Activated CD4-positive, alpha-beta T cell treated with anti-CD3 and anti-CD28 coated beads, Interleukin-10, Interleukin-2, amounts not matched to agents 100 ng/mL and 50 ng/mL, durations not matched to agents 16 hours and 8 hours (primary cell): ENCODE measurements at places on chromosomes 1 and 21.
A peak's percentile ranks its signal among the peaks of the same experiment; 100 is the strongest.

DNA sequence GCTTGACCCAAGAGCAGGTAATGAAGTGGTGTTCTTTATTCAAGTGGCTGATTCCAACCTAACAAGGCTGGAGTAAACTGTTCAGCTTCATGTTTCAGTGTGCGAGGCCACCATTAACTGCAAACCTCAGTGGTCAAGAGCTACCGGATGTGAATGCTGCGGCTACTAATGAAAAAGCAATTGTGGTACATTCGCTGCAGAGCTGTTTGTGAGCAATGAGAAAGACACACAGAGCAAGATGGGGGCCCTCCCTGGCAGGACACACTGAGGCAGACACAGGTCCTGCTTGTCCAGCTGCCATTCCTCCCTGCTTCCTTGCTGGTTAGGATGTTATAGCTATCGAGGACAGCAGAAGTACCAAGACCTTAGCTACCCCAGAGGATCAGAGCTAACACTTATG is 26.1 kb downstream of the SYF2 start:
- no peak for DNase-seq

DNA sequence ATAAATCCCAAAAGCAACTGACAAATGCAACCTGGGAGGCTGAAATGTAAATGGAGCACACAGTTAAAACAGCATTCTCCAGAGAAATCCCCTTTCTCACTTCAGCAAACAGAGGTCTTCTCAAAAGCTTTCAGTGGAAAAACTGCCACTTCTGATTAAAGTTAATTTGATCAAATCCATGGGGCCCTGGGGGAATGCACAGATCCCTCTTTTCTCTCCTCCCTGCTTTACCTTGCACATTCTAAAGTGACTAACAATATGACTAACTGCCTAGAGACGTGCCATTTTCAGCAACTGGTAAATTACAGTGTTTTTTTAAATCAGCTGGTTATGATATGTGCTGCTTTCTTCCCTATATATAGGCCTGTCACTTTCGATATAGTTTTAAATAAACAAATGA is 142.5 kb downstream of the RERE start:
- no peak for DNase-seq

DNA sequence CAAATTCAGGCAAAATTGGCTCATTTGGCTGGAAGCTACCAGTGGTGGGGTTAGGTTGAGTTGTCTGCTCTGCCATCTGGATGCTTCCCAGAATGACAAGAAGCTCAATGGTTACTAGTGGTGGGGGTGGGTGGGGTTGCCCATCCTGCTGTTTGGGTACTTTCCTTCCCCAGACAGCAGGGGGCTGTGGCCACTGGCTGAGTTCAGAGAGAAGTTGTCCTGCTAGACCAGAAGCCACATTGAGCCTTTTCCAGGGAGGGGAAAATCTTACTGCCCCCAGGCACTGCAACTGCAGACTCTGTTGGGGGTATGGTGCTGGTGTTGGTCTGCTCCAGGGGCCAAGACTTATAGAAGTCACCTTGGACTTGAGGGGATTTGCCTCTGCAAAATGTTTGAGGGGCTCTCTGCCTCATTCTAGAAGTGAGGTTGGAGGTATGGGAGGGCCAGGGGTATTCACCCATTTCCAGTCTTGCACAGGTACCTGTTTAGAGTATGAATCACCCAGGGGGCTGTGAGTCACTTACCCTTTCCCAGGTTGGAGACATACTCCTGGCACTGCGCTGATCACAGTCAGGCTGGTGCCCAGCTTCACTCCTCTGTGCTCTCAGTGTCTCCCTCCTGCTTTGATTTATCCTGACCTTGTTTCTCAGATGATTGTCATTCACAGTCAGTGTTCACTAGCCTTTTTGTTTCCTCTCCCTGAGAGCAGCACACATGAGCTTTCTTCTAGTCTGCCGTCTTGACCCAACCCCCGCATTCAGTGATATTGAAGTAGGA is 89.1 kb upstream of the NEGR1 start:
- DNase-seq: no peak

- DNase-seq: no peak
These were observed 134.6 kb downstream of the TNFSF18 start for GRCh38 chr1:172916116-172916515.

DNA sequence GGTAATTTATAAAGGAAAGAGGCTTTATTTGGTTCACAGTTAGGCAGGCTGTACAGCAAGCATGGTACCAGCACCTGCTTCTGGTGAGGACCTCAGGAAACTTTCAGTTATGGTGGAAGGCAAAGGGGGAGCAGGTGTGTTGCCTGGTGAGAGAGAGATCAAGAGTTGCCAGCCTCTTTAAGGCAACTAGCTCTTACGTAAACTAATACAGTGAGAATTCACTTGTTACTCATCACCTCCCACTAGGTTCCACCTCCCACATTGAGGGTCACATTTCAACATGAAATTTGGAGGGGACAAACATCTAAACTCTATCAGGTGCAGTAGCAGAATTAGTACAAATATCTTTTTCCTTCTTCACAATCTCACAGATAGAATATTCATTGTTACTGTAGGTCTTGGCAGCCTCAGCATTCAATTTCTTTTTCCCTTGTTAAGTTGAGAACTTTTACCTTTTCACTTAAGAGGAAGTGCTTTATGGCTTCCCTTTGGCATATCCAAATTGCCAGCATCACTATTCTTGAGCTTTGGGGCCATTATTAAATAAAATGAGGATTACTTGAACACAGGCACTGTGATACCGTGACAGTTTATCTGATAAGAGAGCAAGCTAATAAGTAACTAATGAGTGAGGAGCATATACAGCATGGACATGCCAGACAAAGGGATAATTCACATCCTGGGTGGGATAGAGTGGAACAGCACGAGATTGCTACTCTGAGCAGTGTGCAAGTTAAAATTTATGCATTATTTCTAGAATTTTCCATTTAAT is 48.4 kb downstream of the MAGI3 start:
- no peak for DNase-seq

DNA sequence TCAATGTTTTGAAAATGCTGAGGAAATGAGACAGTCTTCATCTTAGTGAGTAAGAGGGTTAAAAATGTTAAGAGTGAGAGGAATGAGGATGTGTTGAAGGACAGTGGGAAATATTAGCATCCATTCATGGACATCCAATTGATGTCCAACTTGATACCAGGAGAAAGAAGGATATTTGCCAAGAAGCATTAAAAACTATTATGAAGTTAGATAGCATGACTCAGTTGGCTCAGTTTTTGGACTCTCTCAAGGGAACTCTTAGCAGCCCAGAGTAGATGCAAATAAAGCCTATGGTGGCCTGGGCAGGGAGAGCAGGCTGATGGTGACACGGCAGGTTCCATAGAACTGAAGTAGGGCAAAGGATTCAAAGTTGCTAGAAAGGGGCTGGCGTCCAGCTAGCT is 171.0 kb downstream of the ZZZ3 start:
- DNase-seq: no peak

DNA sequence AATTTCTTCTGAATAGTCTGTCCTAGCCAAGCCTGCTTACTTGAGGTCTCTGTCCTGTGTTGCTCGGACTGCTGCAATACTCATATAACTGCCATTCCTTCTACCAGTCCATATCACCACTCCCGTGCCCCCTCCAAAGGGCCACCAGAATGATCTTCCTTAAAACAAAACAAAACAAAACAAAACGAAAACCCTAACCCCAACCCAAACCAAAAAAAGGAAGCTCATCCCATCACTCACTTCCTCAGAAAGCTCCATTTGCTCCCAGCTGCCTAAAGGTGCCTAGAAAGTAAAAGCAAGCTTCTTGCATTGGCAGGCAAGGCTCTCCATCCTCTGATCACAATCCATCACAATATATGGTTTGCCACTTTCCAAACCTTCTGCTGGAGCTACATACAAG is 20.3 kb downstream of the USP24 start:
- no peak for DNase-seq

DNA sequence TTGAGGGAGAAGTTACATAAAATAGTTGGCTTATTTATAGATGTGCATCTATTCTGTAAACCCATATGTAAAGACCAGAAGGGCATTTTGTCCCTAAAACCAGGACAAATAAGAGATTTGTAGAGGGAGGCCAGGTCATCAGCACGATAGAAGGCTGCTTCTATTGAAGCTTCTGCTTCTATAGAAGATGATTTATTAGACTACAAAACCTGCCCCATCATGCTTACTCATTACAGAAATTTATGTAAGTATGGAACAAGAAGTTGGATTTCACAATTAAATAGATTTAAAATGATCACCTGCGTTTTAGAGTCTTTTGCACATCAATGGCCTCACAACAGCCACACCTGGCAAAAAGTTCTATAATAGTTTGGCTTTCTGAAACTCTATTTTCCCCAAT is 183.5 kb downstream of the DUSP10 start:
- DNase-seq: no peak

DNA sequence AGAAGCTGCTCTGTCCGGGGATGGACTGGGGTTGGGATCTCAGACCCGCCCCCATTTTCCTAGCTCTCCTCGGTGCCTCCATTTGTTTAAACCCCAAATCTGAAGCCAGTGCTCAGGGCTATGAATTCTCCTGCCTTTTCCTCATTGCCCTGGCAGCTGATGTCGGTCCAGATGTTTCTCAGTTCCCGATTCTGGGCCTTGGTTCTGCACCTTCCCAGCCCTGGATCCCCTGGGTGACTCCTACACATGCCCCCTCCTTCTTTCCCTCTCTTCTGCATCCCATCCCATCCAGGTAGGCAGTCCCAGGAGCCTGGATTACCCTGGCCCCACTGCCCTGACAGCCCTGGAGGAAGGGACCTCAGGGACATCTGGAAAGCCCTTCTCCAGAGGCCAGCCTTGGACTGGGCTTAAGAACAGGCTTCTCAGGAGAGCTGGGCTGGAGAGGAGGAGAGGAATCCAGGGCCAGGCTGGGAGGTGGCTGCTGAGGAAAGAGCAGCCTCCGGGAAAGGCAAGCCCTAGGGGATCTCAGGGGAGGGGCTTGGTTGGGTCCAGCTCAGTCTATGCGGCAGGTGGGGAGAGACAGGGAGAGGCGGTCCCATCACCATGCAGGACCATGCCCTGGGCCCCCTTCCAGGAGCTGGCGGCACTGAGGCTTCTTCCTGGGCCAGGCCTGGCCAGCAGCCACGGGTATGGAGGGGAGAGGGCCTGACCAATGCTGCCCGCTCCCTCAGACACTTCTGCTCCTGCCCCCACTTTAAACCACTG is 6.8 kb upstream of the EPS8L3 start:
- DNase-seq: no peak

DNA sequence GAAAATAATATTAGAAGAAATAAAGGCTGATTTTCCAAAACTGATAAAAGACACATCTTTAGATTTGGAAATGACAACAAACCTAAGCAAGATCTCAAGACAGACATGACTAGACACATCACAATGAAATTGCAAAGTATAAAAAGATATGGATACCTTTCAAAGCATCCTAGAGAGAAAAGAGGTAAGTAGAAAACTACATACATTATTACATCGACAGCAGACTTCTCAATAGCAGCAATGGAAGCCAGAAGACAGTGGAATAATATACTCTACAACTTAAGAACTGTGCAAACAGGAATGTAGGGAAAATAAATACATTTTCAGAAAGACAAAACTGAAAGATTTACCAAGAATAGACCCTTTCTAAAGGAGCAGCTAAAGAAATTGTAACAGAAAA is 50.2 kb downstream of the DENND1B start:
- DNase-seq: no peak

GRCh38 chr1:14539953-14540563 is 58.4 kb upstream of the KAZN start:
- DNase-seq: no peak

- no peak for DNase-seq
These were observed 7.5 kb upstream of the IGSF5 start for GRCh38 chr21:39737376-39738000.

GRCh38 chr1:232269988-232270387 is 359.9 kb downstream of the SIPA1L2 start:
- no peak for DNase-seq

DNA sequence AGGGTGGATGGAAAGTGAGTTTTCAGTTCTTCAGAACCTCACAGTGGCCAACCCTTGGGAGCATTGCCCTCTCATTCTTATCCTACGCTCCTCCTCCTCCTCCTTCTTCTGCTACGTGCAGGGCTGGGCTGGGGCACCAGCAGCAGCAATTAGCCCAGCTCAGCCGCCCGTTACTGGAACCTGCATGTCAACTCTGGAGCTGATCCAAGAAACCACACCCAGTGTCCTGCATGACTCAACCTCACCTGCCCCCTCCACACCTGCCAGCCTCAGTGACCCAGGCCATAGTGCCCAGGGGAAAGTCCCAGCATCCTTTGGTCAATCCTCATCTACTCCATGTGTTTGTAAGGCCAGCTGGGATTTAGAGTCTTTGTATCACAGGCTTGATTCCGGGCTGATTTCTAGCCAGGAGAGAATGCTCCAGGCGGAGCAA is 12.6 kb downstream of the ELF3 start:
- no peak for DNase-seq

DNA sequence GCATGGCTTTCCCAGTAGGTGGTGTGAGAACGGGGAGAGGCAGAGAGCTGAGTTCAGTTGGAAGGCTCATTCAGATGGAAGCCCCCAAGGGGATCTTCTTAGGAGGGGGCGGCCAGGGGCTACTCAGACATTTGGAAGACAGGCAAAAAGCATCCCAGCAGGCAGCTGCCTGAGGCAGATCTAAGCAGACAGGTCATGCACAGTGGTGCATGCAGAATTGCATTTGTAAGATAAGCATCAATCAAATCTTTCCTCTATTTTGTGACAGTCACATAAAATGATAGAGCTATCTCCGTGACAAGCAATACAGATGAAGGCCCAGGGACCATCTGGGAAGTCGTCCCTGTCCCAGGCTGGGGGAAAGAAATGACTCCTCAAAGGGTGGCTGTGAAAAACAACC is 3.8 kb downstream of the RAB3B start:
- no peak for DNase-seq

GRCh38 chr1:24900486-24900849 is 29.6 kb downstream of the RUNX3 start:
- DNase-seq: no peak

DNA sequence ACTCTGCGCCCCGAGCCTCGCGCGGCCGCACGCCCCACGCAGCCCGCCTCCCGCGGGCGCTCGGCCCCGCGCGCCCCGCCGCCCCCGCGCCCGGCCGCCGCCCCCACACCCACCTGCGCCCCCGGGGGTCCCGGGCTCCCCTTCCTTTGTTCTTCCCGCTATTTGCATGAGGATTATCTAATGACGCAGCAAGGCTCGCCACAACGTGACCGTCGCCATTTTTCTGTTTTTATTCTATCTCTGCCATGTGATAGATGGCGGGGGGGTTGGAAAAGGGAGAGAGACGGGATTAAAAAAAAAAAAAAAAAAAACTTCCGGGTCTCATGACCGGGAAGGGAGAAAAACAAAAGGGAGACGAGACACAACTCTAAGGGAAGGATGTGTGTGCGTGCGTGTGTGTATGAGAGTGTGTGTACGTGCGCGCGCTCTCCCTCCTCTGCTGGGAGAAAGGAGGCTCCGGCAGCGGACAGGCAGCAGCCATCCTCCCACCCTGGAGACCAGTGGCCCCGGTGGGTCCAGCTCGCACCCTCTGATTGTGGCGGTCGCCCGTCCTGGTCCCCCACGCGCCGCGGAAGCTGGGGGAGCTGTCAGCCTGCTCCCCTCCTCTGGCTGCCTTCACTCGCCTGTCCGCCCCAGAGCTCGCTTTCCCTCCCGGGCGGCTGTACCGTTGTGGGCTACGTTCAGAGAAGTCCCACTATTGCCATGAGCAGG is 80.4 kb upstream of the AK4 start:
- DNase-seq: peak; percentile 58
